Left hindlimb (tissue), 1 donor: ENCODE measurements at places on chromosomes 6 and 20.

GRCh38 chr6:121504227-121504626 is 68.8 kb downstream of the GJA1 start:
- no peak for DNase-seq

GRCh38 chr6:77010931-77011542 is 452.3 kb downstream of the HTR1B start:
- DNase-seq = no peak

- DNase-seq = no peak
Observed at GRCh38 chr6:143967706-143968376, 40.2 kb downstream of the PLAGL1 start.

DNA sequence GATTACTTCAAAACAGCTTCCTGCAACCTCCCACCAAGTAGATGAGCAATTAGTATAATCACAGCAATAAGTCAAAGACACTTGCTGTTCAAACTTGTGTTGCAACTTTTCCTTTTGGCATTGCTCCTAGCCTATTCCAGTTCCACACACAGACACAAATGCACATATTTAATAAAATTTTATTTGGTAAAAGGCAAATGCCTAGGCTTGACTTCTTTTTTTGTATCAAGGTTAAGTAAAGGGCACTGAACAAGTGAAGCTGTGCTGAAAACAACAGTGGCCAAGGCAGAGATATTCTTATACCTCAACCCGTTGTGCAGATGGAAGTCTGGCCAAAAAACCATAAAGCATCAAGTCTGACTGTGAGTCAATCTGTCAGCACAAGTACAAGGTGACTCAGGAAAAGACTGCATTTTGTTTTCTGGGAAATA is 708.4 kb upstream of the CITED2 start:
- no peak for DNase-seq

- no peak for DNase-seq
Observed at GRCh38 chr6:37486121-37486839, 13.4 kb downstream of the CCDC167 start.

GRCh38 chr6:34391786-34392496 is 528 bp downstream of the NUDT3 start:
- DNase-seq = peak; percentile 78

DNA sequence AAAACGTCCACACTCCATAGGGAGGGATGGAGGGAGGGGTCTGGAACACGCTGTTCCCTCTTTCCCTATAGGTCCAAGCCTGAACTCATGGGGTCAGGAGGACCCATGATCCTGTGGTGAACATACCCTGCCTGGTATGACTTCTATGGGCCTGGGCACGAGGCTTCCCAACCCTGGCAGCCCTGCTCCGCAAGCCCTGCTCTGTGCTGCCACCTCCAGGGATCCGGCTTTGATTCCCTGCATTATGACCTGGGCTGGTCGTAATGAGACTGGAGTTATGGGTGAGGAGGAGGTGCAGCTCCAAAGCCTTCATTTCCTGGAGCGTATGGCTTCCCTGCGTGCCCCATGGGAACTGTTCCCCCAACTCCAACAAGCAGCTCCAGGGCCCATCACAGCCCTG is 54.9 kb downstream of the CDH22 start:
- DNase-seq = no peak

GRCh38 chr6:139597771-139598755 is 223.6 kb upstream of the CITED2 start:
- DNase-seq = peak; percentile 85

DNA sequence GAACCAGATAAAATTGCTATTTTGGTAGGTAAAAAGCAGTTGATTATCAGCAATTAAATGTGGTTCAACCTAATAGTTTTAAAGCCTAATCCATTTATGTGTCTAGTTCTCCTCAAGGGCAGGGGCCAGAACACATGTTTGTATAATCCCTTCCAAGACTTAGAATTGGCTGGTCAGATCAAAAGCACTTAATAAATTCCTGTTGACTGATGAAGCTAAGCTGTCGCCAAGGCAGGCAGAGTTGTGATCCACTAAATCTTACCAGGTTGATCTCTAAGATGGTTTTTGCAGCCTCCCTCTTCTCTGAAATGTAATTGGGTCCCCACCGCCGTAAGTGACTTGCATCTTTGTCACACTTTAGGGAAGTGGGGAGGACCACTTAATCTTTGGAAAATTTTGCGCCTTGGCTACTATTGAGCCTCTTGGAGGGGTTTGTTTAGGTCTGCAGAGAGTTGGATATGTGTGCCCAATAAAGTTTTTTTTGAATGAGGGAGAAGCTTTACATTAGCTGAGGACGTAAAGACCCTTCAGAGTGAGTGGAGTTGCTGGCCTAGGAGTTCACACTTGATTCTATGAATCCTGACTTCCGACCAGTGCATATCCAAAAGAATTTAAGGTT is 65.9 kb downstream of the PHF20 start:
- DNase-seq = no peak

DNA sequence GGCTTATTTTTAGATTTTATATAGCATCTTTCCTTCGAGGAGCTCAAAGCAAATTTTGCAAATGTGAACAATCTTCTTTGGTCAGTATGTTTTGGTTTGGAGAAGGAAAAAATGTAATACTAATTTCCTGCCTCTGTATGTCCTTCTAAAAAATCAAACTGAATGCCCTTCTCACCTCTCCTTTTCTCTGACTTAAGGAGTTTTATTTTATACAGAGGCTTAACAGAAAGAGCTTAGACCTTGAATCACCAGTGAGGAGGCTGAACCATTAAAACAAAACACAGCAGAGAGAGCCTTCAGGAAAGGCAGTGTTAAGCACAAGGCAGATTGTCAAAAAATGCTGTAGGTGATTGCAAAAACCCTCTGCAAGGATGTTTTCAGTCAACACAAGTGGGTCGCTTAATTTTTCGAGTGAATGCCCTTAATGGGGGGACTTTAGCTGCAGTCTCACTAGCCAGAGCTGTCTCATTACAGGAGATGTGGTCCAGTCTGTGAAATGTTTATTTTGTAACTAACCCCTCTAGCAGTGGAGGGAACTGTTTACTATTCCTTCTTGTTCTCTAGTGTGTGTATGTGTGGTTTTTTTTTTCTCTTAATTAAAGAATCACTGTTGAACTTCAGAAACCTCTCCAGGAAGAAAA is 481.3 kb upstream of the CITED2 start:
- DNase-seq = no peak

GRCh38 chr20:19605786-19606485 is 152.1 kb upstream of the RIN2 start:
- DNase-seq = no peak

DNA sequence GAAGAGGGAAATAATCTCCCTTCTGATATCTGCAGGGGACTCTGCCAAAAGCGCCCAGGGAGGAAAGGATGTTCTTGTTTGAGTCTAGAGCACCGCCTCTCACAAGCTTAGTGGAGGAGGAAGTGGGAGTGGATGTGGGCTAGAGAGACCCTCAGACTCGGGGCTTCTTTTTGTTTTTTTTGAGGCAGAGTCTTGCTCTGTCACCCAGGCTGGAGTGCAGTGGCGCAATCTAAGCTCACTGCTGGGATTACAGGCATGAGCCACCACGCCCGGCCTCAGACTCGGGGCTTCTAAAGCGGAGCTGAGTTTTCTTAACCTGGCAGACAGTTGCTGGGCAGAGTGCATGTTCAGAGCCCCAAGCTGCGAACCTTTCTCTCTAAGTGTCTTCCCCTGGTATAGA is 310.8 kb downstream of the BMP7 start:
- no peak for DNase-seq

DNA sequence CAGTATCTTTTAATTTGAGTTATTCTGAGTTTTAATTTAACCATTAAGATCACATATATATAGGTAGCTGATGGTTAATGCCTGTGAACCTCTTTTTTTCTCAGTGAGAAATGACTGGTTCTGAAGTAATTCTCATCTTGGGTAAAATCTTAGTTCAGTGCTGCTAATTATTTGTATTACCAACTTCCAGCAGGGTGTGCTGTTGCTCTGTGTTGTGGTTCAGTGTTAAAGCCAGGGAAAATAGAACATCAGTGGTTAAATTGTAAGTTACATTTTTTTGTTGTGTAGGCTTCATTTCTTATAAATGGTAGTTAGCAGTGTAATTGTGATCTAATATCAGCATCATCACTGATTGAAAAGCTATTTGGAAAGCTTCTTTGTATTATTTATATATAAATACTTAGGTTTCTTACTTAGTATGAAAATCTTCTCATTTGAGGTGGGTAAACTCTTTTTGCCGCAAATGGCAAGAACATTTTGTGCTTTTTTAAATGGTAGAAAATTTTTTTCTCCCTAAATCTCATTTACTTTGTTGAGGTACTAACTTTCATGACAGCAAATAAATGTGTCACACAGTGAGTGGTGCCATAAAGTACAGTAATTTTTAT is 43.7 kb downstream of the CDC5L start:
- DNase-seq = peak; percentile 53

GRCh38 chr6:166619912-166620311 is 7.1 kb downstream of the RPS6KA2 start:
- DNase-seq = peak; percentile 73

DNA sequence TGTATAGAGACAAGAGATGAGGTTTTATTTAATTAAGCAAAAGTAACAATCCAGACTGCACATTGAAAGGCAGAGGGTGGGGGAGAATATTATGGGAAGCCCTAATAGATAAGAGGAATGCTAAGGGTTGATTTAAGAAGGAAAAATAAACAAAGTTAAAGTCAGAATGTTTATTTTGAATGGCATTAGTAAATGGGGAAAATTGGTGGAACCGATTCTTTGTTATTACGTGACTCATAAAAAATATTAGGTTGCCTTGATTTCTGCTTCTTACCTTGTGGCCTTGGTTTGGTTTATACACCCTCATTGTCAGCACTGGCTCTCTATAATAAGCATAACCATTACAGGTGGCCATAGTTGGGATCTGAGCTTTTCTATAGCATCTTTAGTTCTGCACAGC is 674.8 kb upstream of the CITED2 start:
- DNase-seq = no peak

- no peak for DNase-seq
Observed at GRCh38 chr6:45457141-45457540, 79.4 kb upstream of the SUPT3H start.

DNA sequence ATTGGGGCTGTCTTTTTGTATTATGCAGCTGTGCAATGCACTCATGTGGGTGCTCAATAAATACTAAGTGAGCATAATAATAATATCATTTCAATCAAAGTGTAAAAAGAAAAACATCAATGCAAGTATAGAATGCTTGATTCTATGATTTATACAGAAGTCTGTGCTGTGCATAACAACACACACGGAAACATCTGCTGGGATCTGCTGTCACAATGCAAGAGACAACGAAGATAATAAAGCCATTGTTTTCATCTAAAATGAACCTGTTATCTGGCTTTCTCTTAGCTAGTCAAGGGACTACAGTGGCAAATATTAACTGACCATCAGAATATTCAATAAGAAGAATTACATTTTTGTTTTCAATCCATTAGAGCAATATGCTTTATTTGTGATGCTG is 1156.9 kb upstream of the MAP3K7 start:
- no peak for DNase-seq

DNA sequence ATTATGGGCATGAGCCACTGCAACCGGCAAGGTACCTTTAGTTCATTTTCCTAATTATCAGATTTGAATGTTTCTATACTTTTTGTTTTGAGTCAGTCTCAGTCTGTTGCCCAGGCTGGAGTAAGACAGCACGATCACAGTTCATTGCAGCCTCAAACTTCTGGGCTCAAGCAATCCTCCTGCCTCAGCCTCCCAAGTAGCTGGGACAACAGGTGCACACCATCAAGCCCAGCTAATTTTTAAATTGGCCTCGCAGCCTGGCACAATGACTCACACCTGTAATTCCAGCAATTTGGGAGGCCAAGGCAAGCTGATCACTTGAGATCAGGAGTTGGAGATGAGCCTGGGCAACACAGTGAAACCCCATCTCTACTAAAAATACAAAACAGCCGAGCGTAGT is 24.4 kb downstream of the STAU1 start:
- no peak for DNase-seq

DNA sequence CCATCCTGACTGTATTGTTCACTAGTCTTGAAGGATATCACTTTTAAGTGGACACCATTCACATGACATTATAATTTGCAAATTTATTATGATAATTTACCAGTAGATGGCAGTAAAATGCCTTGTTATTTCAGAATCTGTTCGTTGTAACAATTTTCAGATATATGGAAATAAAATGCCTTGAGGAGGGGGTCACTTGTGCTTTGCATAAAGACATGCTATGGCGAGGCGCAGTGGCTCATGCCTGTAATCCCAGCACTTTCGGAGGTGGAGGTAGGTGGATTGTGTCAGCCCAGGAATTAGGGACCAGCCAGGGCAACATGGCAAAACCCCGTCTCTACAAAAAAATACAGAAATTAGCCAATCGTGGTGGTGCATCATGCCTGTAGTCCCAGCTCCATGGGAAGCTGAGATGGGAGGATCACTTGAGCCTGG is 9.0 kb upstream of the NCOA6 start:
- DNase-seq = no peak

GRCh38 chr20:25203871-25204320 is 8.4 kb downstream of the ENTPD6 start:
- DNase-seq = no peak

DNA sequence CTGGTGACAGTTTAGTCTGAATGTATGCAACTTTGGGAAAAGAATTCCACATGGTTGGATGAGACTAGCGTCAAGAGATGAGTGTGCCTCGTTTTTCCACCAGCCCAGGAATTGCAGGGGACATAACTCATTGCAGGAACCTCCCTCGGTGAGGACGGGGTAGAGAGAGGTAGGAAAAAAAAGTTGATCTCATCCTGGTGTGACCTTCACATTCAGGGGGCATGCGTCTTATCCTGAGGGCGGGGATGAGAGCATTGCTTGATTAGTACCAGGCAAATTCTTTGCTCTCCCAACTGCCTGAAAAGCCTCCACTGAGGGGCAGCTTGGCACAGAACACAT is 11.8 kb downstream of the TLDC2 start:
- DNase-seq = no peak

- no peak for DNase-seq
Observed at GRCh38 chr20:57693002-57693582, 16.7 kb downstream of the PMEPA1 start.

DNA sequence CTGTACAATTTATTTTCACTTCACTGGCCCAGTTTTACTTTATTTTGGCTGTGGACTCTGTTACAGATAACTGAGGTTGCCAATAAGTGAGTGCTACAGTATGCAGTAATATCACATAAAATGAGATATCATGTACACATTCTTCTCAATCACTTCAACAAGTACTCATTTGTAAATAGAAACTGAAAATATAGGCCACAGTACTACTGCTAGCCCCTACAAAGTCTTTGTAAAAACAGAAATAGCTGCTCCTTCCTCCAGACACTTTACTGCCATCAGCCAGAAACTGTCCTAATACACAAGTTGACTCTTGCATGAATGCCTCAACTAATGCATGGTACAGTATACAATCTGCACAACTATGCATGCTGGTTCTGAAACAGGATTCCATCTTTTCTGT is 9.2 kb downstream of the DTNBP1 start:
- no peak for DNase-seq

GRCh38 chr6:134359302-134359701 is 41.4 kb upstream of the SGK1 start:
- DNase-seq = no peak

GRCh38 chr6:14012313-14013030 is 87.7 kb downstream of the RNF182 start:
- DNase-seq = no peak
